ENCODE measurements at places on chromosomes 5 and 9.

- no peak for DNase-seq
These were observed 148.2 kb downstream of the TLE4 start for GRCh38 chr9:79719989-79720388.

GRCh38 chr9:91012933-91013841 is 211.6 kb downstream of the SYK start:
- DNase-seq: no peak

DNA sequence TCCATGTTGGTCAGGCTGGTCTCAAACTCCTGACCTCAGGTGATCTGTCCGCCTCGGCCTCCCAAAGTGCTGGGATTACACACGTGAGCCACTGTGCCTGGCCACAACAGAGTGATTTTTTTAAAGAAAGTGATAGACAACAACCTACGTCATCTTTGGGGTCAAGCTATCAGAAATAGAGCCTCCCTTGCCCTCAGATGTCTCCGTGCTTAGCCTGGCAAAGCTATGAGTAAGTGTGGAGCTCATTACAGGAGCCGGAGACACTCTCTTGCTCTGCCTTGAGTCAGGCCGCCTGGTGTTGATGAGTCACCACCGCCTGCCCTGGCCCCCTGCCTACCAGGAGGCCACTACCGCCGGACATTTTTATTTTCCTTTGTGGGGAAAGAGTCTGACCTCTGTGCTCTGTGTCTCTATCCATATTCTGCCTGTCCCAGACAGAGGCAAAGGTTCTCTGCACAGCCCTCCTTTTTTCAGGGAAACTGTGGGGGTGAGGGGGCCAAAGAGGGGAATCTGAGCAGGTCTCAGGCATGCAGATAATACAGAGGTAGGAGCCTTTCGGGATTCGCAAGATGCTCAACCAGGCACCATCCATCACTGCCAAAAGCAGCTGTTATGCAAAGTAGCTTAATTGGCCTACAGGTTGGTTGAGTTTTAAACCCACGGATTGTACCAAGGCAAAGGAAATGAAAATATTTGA is 123.7 kb upstream of the CPEB4 start:
- DNase-seq: peak; percentile 96

- no peak for DNase-seq
These were observed 51.1 kb downstream of the C9orf152 start for GRCh38 chr9:110156902-110157301.

GRCh38 chr9:130237763-130238524 is 27.6 kb upstream of the HMCN2 start:
- no peak for DNase-seq

GRCh38 chr9:16485160-16485559 is 385.3 kb downstream of the BNC2 start:
- no peak for DNase-seq

Measured in NCI-H460 (cell line).